ENCODE measurements at places on chromosomes 4 and X.

DNA sequence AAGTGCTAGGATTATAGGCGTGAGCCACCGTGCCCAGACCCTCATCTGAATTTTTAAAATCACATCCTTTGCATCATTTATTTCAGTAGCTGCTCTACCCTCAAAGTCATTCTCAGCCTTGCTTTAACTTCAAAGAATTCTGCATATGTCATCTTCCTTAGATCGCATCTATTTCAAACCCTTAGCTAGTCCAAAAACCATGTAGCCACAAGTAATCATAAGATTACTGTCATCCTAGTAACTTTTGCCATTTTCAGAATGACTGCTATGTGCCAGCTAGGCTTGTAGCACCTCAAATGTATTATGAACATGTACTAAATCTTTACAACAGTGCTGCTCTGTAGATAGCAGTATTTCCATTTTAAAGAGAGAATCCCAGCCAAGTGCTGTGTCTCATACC is 45.5 kb upstream of the KLF3 start:
- DNase-seq = no peak

- no peak for DNase-seq
Observed at GRCh38 chr4:5796976-5797375, 86.0 kb downstream of the EVC start.

DNA sequence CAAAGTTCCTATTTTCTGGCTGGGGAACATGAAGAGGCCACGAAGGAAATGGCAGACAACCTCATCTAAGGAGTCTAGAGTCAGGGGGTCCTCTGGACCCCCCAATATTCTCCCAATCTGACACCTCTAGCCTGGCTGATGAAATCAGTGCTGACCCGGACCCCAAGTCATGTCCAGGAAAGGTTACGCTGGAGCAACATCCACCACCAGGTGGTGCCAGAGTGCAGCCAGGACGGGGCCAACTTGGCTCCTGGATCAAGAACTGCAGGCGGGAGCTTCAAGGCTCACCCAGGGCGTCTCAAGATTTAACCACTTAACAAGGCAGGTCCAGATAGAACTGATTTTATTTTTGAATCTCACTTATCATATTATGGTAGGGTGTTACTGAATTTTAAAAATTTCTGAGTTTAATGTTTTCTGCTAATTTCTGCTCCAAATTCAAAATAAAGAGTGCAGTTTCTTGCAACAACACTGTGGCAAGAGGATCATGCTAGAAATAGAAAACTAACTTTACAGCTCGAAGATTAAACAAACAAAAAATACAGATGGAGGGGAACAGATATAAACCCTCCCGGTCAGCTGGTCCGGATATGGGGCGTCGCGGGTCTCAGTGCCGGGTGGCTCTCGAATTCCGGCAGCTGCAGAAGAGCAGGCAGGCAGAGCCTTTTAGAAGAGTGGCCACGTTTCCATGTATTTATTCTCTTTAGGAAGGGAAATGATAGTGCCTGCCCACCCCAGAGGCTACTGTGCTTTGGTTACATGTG is 135.5 kb downstream of the AFAP1 start:
- peak; percentile 51 for DNase-seq

DNA sequence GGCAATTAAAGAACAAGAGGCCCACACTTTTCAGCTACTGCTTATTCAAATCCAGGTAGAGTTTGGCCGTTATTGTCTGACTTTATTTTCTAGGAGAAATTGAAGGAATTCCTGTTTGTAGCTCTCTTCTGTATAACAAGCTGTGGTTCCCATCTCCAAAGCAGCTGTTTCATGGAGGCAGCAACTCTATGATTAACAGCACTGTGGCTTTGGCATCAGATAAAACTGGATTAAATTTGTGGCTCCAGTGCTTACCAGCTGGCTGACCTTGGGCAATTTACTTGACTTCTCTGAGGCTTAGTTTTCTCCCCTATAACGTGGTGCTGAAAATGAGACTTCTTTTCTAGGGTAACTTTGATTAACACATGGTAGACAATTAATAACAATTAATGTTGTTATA is 28.1 kb downstream of the SLC30A9 start:
- DNase-seq = no peak

DNA sequence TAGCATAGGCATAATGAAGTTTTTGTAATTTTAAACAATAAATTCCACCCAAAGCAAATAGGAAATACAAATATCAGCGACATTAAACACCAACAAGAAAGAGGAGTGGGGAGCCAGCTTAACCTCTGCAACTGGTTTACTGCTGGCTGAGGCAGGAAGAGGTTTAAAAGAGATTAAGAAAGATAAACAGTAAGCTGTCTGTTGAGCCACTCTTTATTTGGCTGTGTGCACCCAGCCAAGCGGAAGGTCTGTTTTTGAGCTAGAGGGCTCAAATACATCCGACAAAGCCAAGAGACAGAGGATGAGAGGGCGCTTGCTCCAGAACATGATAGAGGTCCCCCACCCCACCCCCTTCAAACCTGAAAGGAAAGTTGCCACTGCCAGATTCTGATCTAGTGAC is 191.4 kb downstream of the MGST2 start:
- DNase-seq = no peak

GRCh38 chrX:135543924-135544323 is 23.5 kb downstream of the INTS6L start:
- no peak for DNase-seq

DNA sequence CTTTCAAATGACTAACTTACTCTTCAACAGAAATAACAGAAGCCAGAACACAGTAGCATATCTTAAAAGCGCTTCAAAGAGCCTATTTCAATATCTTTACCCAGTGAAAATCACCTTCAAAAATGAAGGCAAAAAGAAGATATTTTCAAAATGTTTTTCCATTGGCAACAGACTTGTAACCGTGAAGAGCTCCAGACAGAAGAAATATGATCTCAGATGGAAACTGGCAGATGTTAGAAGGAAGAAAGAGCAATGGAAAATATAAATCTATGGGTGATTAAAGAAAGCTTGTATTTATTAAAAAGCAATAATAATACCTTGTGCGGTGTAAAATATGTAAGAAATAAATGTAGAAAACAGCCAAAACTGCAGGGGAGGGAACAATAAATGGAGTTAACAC is 35.7 kb downstream of the PRKG2 start:
- no peak for DNase-seq

DNA sequence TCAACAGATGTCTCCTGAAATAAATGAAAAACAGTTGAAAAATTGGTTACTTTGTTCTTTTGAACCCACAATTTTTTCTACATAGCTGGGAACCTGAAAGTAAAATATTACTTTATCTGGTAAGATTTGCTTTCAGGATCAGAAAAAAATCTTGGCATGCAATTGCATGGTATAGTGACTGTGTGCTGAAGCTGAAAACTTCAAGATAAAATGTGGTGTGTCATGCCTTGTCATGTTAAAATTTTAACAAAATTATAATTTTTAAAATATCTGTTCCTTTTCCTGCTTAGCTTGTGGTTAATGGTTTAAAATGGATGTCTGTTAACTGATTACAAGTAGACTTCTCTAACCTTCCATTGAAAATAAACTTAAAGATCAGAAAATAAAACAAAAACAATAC is 904.8 kb downstream of the PDHA2 start:
- no peak for DNase-seq

DNA sequence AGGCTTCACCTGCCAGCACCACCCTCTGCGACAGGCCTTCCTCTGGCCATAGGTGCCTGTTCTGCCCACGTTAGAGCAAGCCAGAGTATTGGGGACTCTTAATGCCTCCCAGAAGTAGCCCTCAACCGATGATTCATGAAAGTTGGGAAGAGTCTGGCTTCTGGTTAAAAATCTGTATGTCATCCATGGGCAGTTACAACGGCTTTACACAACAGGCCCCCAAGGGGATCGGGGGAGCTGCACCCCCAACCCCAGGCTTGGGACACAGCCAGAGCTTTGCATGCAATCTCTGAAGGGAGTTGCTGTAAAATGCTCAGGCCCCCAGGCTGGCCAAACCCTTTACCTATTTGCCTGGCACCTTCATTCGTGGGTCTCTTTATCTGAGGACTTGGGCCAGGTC is 5.4 kb upstream of the CYTL1 start:
- no peak for DNase-seq

DNA sequence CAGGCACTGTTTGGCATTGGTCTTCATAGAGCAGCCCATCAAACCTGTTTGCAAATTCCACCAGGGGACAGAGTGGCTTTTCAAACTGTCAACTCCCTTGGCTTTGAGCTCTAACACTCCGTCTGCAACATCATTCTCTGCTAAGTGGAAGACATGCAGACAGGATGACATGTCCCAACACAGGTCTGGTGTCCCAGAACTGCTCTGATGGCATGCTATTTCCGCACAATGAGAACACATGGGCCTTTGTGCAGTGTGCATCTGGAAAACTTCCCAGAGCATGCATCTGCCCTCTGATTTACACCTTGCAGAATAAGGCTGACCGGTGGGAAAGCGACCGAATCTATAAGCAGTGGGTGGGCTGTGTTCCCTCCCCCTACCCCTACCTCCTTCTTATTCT is 212.8 kb upstream of the GYPA start:
- DNase-seq = peak; percentile 60

DNA sequence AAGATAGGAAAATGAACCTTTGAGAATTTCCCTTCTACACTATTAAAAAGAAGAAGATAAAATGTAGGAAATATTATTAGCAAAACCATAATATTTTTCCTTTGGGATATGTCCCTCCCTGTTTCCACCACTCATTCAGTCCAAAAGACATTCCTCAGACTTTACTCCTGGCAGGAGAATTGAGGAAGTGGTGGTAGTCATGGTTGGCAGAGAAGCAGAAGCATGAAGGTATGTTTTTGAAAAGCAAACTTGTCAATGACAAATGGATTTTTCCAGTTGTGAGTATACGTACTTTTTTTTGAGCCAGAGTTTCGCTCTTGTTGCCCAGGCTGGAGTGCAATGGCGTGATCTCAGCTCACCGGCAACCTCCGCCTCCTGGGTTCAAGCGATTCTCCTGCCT is 13.7 kb downstream of the STAG2 start:
- DNase-seq = peak; percentile 20

DNA sequence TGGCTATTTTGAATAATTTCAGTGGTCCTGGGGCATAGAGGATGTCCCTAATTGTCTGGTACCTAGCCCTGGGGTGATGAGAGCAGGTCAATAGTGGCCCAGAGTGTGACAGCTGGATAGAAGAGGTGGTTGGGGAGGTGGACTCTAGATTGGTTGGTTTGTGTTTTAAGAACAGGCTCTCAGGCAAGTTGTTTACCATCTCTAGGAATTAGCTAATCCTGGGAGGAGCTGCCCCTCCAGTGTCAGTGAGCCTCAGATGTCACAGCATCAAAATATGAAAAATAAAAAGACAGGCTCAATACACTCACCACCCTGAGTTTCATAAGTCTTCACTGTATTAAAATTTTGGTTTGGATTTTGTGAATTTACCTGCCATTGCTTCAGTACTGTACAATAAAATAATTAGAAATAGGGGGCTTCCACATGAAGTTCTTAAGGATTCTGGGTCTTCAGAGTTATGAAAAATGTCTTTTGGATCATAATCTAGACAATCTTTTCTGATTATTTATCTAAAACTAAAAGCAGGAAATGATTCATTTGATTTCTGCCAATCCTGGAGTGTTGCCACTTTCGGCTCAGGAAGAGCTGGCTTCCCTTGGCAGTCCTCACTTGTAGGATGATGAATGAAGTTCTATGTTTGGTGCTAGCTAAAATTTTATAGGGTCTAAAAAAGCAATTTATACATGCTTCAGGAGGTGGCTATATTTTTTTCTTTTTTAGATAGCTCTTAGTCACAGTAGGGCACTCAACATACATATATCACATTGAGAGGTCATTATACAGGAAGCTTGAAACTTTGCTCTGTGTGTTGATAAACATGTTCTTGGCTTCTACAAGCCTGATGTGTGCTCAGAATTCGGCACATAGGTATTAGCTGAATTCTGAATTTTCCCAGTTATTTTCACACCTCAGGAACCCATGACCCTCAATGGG is 395.1 kb downstream of the RAB28 start:
- DNase-seq = no peak

DNA sequence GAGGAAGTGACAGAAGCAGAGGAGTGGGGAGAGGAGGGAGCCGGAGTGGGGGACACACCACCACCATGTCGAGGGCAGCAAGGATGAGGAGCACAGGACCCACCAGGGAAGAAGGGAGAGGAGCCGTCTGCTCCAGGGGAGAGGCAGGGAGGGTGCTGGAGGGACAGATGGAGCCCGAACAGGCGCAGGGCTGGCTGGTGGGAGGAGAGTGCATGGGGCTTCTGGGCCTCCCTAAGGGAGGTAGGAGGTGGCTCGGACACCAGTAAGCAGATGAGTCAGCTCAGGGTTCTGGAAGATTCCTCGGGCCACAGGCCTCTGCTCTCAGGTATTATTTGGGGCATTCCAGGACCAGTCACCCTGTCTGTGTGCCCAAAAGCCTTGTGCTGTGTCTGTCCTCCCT is 29.8 kb downstream of the ATP2B3 start:
- DNase-seq = no peak

GRCh38 chr4:114791976-114792375 is 193.4 kb downstream of the UGT8 start:
- no peak for DNase-seq

DNA sequence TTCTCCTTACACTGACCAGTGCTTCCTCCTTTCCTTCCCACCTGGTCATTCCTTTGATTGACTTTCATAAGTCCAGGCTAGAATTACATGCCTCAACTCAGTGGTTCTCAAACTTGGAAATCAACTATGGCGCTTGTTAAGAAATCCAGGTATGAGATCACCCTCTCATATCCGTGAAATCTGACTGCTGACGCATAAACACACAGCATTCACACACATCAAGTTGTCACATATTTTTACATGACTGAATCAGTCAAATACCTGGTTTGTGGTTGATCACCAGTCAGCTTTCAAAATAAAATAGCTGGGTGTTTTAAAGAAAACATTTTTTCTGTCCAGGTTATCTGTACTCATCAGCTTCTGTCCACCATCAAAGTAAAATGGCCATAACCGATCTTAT is 433.5 kb downstream of the AFF2 start:
- peak; percentile 87 for DNase-seq

- no peak for DNase-seq
Observed at GRCh38 chr4:634599-634985, 9.2 kb downstream of the PDE6B start.

DNA sequence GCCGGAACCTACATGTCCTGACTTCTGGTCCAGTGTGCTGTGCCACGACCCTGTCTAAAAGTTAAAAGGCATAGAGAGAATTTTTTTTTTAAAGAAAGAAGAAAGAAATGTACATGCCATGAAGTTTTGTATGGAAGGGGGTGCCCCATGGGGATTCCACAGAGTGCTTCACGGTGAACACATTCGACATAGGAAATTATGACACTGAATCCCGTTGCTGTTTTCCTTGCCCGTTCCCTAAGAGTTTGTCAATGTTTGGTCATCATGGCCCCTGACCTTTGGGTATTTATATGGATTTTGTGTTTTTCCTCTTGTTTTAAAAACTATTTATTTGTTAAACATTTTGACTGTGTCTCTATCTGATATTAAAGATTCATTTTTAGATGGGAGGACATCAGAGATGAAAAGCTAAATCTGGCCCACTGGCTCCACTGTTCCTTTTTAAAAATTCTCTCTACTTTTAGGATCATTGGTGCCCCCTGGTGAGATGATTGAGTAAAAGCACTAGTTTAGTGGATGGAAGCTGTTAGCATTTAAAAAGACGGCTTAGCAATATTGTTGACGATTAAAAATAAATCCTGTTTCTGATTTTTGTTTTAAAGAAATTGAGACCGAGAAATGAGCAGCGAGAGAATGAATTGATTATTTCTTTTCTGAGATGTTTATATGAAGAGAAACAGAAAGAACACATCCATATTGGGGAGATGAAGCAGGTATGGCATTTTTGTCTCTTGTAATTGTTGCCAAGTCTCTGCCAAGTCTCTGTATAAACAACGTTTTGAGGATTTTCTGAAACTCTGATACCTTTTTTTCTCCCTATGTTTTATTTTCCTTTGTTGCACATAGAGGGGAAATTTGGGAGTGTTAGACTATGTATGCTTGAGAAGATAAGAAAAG is 75.0 kb downstream of the PTTG2 start:
- DNase-seq = peak; percentile 30
